ENCODE measurements at places on chromosomes 5 and 9.

DNA sequence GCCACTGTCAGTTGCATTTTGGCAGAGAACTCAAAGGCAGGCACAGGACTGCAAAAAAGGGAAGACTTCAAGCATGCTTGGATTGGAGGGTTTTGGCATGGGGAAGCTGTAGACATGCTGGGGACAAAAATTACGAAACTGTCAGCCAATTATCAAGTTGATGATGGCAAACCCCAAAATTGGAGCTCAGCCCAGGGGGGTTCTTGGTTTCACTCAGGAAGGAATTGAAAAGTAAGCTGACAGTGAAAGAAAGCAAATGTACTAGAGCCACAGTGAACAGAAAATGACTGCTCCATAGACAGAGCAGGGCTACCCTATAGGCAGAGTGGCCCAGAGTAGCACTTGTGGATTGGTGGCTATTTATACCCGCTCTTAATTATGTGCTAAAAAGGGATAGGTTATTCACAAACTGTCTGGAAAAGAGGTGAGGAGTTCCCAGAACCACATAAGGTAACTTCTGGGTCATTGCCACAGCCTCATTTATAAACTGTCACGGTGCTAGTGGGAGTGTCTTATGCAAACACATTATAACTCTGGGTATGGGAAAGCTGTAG is 14.6 kb upstream of the CFAP95 start:
- no peak for DNase-seq

GRCh38 chr5:179167871-179168451 is 107.8 kb downstream of the ZNF354C start:
- DNase-seq, result no peak

GRCh38 chr9:72092820-72093219 is 32.4 kb upstream of the C9orf57 start:
- no peak for DNase-seq

DNA sequence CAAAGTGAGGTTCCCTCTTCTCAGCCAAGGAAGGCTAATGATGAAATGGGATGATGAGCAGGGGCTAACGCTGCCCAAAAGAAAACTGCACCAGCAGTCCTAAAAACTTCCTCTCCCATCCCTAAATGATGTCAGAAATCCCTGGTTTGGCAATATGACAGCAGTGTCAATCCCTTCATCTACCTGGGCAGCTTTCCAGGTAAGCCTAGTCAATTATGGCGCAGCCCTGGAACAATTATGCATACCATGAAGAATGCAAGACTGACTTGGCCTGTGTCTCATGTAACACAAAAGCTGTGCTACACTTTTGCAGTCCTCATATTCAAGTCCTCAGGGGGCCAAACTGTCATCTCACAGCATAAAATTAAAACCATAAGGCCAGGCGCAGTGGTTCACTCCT is 7.0 kb downstream of the DMGDH start:
- no peak for DNase-seq

- DNase-seq, result peak; percentile 29
Measured at GRCh38 chr5:88883059-88883835, at the start of gene MEF2C. Gene MEF2C (minus strand): TSS chr5:88883184. CDS start chr5:88823788, 59,396 bp downstream.

DNA sequence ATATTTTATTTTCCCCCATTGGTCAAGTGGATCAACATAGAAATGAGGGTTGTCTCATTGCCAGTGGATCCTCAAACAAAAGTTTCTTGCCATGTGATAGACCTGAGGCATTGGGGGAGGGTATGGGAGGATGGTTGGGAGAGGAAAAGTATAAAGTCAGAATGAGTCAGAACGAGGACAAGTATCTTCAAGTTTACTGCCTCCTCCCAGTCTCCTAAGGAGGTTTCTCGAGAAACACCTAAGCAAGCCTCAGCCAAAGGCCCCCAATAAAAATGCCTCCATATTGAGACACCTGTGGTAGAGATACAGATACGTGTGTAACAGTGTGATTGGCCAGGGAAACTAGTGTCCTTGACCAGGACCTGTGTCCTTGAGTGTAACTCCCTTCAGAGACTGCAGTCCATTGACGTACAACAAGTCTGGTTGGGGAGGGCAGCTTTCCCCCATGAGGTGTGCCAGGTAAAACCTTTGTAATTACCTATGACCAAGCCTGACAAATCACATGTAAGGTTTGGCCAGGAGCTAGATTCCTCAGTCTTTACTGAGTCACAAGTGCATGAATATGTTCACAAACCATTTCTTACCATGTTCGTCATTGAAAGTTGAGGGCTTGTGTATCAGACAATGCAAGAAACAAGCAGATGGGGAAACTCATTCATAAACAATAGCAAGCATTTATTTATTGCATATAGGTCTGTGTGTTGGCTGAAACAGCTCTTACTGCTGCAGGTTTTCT is 198.6 kb upstream of the SH3GL2 start:
- no peak for DNase-seq

- DNase-seq, result no peak
Measured at GRCh38 chr9:105416840-105417239, 31.0 kb upstream of the FSD1L start.

DNA sequence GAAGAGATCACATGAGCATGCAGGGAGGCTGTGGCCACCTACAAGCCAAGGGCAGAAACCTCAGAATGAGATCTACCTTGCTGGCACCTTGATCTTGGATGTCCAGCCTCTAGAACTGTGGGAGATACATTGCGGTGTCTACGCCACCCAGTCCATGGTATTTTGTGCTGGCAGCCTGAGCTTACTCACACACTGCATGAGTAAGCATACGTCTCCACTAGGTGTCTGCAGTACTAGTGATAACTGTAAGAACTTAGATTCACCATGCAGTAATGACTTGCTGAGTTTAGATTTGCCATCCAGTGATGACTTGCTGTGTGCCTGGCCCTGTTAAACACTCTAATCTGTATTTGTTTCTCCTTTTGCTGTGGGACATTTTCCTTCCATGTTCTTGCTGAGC is 417.7 kb downstream of the GADD45G start:
- DNase-seq, result no peak

DNA sequence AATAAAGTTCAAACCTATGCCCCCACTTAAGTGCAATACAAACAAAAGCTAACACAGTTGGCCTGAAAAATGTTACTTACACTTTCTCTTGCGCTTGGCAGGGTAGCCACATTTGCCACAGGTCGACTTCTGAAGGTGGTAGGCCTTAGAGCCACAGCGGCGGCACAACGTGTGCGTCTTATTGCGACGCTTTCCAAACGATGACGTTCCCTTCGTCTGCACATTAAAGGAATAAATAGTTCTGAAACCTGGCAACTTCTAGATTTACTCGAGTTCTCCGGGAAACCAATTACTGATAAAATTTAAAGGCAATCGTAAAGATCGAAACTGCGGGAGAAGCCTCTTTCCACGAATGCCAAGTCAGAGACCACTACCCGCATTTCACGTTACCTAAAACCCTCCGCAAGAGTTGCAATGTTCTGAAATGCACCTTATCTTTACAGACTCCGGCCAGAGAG is 602 bp downstream of the RPL37 start:
- no peak for DNase-seq

DNA sequence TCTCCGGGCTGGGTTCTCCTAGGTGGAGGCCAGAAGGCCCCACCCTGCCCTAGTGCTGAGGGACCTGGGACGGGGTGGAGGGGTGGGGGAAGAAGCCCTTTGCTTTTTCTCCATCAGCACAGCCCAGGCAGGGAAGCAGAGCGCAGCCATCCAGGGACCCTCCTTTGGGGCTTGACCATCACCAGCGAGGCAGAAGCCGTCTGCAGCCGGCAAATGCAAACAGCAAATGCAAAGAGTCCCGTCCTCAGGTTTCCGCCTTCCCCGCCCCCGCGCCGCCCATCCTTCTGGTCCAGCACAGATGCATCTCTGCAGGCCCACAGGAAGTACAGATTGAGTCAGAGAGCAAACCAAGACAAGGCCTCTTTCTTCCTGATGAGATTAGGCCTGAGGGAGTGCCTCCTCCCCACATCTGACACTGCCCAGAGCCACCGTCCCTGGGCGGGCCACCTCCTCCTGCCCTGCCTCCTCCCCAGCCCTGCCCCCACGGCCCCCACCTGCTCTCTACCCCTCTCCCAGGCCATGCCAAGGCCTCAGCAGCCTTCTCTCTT is 23.4 kb downstream of the CORO2A start:
- DNase-seq, result no peak

GRCh38 chr5:63245271-63245670 is 666.7 kb downstream of the LRRC70 start:
- no peak for DNase-seq

DNA sequence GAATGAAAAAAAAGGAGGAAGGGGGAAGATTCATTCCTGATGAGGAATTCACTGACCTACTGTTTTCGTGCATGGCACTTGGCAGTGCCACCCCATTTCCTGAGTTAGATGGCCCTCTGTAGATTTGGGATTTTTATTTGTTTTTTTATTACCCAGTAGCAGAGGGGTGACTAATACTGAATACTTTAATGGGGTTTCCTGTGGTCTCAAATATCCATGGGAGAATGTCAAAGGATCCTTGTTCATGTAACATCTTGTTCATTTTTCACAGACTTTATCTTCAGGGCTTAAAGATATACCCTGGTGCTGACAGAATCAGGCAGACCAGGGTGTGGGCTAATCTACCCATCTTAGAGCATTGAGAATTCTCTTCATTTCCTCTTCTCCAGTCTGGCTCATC is 93.0 kb downstream of the MAMDC2 start:
- no peak for DNase-seq
